Neural crest cell (in vitro differentiated cells): ENCODE measurements at places on chromosomes 7 and 10.

DNA sequence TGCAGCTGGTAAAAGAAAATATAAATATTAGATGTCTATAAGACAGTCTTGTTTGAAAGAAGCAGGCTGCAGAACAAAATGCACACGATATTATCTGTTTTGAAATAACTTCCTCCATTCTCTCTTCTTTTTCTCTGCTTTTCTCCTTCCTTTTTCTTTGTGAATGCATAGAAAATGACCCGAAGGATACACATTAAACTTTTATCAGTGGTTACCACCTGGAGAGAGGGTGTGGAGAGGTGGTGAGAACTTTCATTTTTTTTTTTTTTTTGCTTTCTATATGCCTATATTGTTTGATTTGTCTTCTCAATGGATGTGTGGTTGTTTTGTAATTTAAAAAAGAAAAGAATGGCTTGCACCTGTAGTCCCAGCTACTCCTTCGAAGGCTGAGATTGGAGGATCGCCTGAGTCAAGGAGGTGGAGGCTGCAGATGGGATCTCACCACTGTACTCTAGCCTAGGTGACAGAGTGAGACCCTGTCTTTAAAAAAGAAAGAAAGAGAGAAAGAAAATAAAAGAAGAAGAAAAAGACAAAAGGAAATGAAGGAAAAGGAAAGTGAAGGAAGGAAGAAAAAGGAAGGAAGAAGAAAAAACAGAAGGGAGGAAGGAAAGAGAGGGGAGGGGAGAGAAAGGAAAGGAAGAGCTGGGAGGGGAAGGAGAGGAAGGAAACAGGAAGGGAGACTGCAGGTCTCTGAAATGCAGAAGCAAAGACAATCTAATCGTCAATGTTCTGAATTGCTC is 64.4 kb downstream of the SAMD9 start:
- no peak for DNase-seq

- no peak for DNase-seq
Observed at GRCh38 chr10:117339979-117340378, 35.3 kb downstream of the PDZD8 start.

GRCh38 chr7:81527651-81528050 is 242.2 kb downstream of the HGF start:
- no peak for DNase-seq

GRCh38 chr7:95004618-95005247 is 97.3 kb downstream of the PPP1R9A start:
- DNase-seq = no peak

DNA sequence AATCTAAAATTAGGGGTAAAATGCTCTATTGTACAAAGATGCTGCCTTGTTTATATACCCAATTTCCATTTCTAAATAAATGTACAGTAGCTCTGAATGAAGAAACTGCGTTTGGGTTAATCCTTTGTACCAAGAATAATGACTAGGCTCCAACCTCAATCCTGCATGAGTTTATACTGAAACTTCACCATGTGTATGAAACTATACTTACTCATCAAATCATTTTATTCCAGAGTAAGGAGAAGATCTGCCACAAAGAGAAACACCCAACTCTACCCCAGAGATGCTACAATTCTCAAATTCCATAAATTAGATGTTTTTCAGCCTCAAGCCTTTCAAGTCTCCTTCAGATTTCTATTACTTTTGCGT is 53.8 kb upstream of the AKR1E2 start:
- no peak for DNase-seq
